Activated naive CD8-positive, alpha-beta T cell treated with anti-CD3 and anti-CD28 coated beads for 36 hours (primary cell): ENCODE measurements at places on chromosomes 11 and 22. TPM values are rescaled to one million over a fixed set of nuclear protein-coding genes. Genes with fewer than 3 reads are reported as not detected.
A peak's percentile ranks its signal among the peaks of the same experiment; 100 is the strongest.

DNA sequence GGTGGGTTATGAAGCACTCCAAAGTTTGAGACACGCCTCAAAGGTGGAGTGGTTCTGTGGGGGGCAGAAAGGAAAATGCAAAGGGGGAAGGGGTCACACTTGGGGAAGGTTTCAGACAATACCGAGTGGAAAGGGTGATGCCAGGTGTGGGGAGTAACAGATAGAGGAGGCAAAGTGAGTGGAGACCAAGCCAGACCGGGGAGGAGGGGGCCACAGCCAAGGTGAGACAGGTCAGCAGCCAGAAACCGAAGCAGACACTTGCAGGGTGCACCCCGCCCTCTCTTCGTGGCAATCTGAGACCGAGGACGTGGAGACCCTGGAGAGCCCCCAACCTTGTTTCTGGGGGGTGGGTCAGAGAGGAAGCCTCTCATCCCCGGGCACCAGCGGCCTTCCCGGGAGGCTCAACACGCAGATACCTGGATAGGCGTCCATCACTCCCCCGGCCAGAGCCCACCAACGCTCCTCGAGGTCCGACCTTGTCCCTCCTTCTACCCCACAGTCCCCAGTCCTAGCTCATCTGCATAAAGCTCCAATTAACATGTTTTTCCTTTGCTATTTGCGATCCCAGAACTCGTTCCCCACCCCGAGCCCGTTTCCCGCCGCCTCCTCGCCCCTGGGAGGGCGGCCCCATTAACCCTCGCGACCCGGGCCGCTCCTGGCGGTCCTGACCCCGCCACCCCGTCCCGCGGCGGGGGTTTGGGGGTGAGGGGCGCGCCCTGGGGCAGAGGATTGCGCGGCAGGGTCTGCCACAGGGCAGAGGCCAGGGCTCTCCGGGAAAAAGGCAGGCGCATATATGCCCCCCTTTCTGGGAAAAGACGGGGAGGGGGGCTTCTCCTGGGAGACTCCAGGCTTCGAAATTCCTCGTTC, 21.8 kb downstream of the RTN4RL2 start:
- H3K4me3 ChIP-seq: no peak overlapping the region
- no peak for DNase-seq
- peaks cover 12% of the 10 kb centered on the region for H3K27me3 ChIP-seq
- peaks cover 14% of the 10 kb centered on the region for H3K4me1 ChIP-seq

GRCh38 chr11:130151196-130151595, 8.4 kb upstream of the ST14 start:
- no peak overlapping the region for H3K27ac ChIP-seq
- no peak for DNase-seq
- H3K4me3 ChIP-seq: no peak overlapping the region
- peaks cover 10% of the 10 kb centered on the region for H3K4me1 ChIP-seq
- no peaks in the 10 kb centered on the region for H3K27me3 ChIP-seq

DNA sequence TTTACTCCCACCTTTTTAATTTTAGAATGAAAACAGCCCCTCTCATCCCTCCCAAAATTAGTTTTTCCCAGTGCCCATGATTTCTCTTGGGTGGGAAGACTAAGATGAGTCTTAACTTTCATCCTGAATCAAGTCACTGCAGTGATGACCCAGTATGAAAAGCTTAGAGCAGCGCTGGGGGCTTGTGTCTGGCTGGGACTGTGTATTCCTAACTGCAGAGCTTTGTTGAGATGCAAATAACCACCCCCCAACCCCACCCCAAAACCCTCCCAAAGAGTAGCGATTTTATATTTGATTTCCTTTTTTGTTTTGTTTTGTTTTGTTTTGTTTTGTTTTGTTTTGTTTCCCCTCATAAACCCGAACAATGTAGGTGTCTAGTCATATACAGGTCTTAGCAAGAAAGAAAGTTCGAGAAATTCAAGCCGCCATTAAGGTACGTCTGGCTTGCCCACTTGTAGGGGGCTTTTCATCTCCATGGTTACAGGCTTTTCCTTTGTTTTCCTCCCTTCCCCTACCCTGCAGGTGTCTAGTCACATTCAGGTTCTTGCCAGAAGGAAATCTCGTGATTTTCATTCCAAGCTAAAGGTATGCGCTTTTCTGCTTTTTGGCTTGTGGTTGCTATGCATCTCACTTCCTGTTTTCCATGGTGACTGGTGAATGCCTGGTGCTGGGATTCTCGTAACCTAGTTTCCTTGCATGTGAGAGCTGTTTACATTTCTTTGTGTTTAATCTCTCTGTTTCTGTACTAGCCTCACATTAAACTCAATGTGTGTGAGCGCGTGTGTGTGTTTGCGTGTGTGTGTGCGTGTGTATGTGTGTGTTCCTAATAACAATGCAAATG, 144.6 kb upstream of the RASSF10 start:
- no peaks in the 10 kb centered on the region for H3K36me3 ChIP-seq
- no peak for DNase-seq
- peaks cover 61% of the 10 kb centered on the region for H3K27me3 ChIP-seq
- no peak overlapping the region for H3K4me3 ChIP-seq
- peaks cover 1% of the 10 kb centered on the region for H3K4me1 ChIP-seq

DNA sequence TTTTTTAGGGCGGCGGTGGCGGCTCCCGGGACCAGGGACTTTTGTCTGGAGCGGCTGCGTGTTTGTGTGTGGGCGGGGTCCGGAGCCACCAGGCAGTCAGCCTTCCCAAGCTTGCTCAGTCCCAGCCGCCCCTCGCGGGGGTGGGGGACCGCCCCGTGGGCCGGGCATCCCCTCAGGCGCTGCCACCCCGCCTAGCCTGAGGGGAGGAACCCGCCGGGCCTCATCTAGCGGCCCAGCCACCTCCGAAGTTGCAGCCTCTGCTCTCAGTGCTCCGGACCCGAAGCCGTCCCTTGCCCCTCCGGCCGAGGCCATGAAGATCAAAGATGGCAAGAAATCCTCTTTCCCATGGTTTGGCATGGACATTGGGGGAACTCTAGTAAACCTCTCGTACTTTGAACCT, 235.2 kb downstream of the OR4C45 start:
- no peaks in the 10 kb centered on the region for H3K27me3 ChIP-seq
- no peak overlapping the region for H3K27ac ChIP-seq
- no peak for DNase-seq

GRCh38 chr11:60981515-60981914, 10.0 kb downstream of the CD6 start:
- peaks cover 62% of the 10 kb centered on the region for H3K36me3 ChIP-seq
- H3K27me3 ChIP-seq: no peaks in the 10 kb centered on the region
- H3K27ac ChIP-seq: peak overlapping the region; percentile 93
- DNase-seq: no peak
- peak overlapping the region; percentile 69 for H3K4me3 ChIP-seq

- peaks cover 43% of the 10 kb centered on the region for H3K4me1 ChIP-seq
- peak overlapping the region; percentile 94 for H3K27ac ChIP-seq
- H3K4me3 ChIP-seq: peak overlapping the region; percentile 82
- DNase-seq: no peak
- no peaks in the 10 kb centered on the region for H3K27me3 ChIP-seq
- H3K36me3 ChIP-seq: peaks cover 12% of the 10 kb centered on the region
Observed at GRCh38 chr11:73143126-73143838, 1.2 kb upstream of the FCHSD2 start.

GRCh38 chr22:17548010-17548755, 15.1 kb upstream of the SLC25A18 start:
- no peaks in the 10 kb centered on the region for H3K36me3 ChIP-seq
- H3K4me3 ChIP-seq: no peak overlapping the region
- no peak for DNase-seq
- peaks cover 3% of the 10 kb centered on the region for H3K4me1 ChIP-seq
- no peaks in the 10 kb centered on the region for H3K27me3 ChIP-seq

DNA sequence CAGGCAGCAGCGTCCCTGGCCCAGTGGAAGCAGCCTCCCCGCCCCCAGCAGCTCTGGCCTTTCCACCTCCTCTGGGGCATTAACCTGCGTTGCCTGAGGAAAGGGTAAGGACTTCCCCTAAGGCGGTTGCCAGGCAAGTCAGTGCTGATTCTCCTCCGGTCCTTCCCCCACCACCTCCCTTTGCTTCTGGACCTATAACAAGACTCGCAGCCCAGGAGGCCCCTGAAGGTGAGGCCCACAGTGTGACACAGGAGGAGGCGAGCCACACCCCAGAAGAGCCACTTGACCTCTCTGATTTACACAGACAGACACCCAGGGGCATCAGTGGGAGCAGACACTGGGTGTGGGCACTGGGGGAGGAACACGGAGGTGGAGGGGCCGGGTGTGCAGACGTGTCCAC, 35.4 kb downstream of the ASCL2 start:
- no peak overlapping the region for H3K27ac ChIP-seq
- H3K36me3 ChIP-seq: no peaks in the 10 kb centered on the region
- no peak for DNase-seq
- no peaks in the 10 kb centered on the region for H3K4me1 ChIP-seq
- no peak overlapping the region for H3K4me3 ChIP-seq

DNA sequence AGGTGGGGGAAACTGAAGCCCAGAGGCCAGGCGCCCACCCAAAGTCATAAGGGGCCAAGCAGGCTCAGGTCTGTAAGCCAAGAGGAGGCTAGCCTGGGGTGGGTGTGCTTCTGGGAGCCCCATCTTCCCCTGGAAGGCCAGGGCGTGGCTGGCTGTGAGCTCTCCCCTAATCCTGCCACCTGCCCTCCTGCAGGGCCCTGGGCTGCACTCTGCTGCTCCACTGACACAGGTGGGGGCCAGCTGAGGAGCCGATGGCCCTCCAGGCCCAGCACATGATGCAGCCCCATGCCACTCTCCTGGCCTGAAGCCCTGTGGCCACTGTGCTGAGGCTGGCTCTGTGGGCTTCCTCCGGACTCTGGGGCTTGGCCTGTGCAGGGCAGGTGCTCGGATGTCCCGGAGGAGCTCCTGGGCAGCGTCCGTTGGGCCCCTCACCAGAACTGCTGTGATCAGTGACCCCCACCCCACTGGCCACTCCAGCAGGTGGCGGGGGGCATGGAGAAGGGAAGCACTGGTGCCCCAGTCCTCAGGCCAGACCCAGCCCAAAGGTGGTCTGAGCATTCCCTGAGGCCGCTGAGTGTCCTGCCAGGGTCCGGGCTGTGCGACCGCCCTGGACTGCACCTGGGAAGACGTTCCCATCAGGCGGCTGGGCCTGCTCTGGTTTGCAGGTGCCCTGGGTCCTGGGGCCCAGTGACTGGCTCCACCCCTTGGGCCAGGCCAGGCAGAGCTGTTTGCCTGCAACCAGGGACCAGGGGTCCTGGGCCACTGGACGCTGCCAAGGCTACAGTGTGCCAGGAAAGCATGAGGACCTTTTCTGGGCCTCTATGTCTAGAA, 8.5 kb downstream of the PIM3 start:
- H3K27me3 ChIP-seq: no peaks in the 10 kb centered on the region
- no peak overlapping the region for H3K4me3 ChIP-seq
- no peak for DNase-seq
- peaks cover 35% of the 10 kb centered on the region for H3K4me1 ChIP-seq
- H3K27ac ChIP-seq: no peak overlapping the region

DNA sequence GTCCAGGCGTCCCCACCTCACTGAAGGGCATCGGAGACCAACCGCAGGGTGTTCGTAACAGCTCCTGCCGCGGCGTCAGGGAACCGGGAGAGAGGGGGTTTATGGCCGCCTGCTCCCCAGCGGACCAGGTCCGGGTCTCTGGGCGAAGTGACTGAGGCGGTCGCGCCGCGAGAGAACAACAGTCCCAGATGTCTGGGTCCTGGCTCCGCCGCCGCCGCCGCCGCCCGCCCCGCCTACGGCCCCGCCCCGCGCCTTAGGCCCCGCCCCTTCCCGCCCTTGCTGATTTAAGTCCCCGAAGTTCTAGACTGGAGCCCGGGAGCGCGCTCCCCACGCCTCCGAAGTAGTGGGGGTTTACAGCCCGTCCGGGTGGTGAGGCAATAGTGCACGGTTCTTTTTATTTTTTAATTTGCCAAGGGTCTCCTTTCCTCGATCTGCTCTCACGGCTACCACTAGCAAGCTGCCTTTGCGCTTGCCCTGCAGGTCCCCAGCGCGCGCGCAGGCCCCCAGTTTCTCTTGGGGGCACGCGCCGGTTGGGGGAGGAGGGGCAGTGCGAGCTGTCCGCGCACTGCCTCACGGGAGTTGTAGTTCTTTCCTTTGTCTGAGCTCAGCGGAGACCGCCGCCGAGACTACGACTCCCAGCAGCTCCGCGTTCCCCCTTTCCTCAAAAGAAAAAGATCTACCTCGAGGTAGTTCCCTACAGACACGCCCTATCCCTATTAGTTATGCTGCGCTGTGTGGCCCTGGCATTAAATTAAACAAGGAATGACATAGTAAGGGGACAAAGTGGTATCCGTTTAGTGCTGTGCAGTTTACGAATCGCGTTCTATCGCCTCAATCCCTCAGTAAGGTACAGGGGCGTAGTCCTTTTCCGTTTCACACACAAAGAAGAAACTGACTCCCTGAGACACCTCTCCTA, at the start of gene PGM2L1:
Gene PGM2L1 (minus strand): TSS at position 190 of the 916 bp plus-strand sequence. CDS start 272 bp downstream, outside the sequence.
- H3K4me1 ChIP-seq: peaks cover 32% of the 10 kb centered on the region
- DNase-seq: peak; percentile 92
- no peaks in the 10 kb centered on the region for H3K36me3 ChIP-seq
- H3K27me3 ChIP-seq: no peaks in the 10 kb centered on the region
- peak within 1 kb of the TSS; percentile 98 for H3K4me3 ChIP-seq

DNA sequence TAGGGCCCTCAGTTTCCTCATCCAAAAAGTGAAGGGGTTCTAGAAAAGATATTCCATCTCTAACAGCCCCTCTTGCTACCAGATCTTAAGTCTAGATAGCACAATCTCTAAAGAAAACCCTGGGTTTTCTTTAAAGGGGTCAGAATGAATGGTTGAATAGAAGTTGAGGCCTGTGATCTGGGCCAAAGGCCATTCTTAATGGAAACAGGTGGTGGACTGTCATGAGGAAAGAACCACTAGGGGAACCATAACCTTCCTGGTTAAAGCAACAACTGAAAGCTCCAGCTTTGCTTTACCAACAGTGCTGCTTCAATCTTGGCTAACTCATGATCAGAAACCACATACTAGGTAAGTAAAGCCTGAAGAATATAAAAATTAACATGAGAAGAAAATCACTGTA, 1.8 kb downstream of the CELF1 start:
- peaks cover 43% of the 10 kb centered on the region for H3K4me1 ChIP-seq
- H3K27me3 ChIP-seq: no peaks in the 10 kb centered on the region
- peaks cover 34% of the 10 kb centered on the region for H3K36me3 ChIP-seq

DNA sequence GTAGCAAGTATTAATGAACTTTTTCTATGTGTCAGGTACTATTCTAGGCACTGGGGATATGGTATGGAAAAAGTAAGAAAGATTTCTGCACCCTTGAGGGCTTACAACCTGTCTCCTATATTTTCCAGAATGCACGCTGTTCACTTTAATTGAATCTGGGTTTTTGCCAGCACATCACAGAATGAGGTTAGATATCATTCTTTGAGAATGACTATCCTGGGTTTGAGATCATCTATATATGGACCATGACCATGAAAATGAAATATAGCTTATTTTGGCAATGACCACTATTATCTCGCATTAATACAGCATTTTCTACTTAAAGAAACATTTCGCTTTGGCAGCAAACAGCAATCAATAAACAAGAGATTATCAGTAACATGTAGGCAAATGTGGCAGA, 46.9 kb downstream of the C11orf71 start:
- H3K4me1 ChIP-seq: no peaks in the 10 kb centered on the region
- H3K27ac ChIP-seq: no peak overlapping the region
- H3K4me3 ChIP-seq: no peak overlapping the region
- no peaks in the 10 kb centered on the region for H3K36me3 ChIP-seq
- DNase-seq: no peak

SAA2 gene
- total RNA-seq: not detected

TSSK2 gene
- total RNA-seq: not detected

CCDC15 gene
- total RNA-seq: 4.3 TPM
